ENCODE measurements at places on chromosomes 5 and 9.

GRCh38 chr9:27653246-27653645 is 80.0 kb upstream of the C9orf72 start:
- DNase-seq: no peak

GRCh38 chr9:74921737-74922136 is 31.0 kb downstream of the C9orf40 start:
- no peak for DNase-seq

GRCh38 chr5:36680066-36680465 is 73.7 kb downstream of the SLC1A3 start:
- no peak for DNase-seq

DNA sequence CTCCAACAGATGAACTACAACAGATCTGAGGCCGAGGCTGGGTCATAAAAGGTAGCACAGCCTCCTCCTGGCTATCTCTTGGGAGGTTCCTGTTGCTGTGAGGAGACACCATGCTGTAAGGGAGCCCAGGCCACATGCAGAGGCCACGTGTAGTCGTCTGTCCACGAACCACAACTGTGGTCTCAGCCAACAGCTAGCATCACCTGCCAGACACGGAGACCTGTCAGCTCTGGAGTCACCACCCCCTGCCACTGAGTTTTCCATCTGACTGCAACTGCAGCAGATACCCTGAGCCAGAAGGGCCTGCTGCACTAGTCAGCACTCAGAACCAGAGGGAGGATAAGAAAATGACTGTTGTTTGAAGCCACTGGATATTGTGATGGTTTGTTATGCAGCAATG is 12.7 kb upstream of the GOLM1 start:
- DNase-seq: no peak

DNA sequence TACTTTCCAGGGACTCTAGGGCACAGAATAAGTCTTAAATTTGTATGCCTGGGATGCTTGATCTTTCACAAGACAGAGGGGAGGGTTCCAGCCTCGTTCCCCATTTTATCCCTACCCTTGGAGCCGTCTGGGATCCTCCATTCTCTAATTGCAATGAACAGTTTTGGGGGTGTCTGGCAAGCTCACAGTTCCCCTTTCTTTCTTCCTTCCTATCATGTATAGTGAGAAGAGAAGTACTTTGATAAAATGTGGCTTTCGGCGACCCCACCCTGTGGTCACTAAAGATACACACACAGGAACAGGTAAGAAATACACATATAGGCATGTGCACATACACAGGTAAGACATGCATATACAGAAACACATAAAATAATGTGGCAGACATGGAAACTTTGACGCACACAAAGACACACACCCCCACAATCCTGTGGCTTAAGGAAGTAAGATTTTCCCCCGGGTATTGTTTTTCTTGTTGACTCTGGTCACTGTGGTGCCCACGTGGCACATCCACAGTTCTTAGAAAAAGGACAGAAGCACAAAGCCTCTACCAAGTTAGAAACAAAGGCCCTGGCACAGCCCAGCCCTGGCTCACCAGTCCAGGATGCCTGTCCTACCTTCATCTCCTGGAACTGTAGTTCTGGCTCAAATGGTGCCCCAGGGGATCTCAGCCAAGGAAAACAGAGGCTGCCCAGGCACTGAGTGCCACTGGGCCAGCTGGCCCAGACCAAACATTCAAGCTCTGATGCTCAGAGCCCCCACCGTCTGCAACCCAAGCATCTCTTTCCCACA is 6.3 kb upstream of the SMU1 start:
- no peak for DNase-seq

DNA sequence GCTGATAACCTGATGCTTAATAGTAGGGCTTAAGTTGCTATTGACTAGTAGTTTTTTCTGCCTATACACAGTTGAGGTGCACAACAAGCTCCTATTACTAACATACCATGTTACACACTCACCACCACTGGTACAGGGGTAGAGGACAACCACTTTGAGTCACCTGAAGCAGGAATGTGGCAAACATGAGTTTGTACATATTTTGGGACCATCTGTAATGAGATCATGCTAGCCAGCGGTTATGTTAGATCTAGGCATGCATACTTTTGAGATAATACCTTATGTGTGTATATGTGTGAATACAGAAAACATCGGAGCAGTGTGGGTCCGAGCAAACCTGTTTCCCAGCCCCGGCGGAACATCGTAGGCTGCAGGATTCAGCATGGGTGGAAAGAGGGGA is 72.8 kb upstream of the NXNL2 start:
- no peak for DNase-seq

GRCh38 chr9:21030389-21031035 is 928 bp downstream of the HACD4 start:
- no peak for DNase-seq

DNA sequence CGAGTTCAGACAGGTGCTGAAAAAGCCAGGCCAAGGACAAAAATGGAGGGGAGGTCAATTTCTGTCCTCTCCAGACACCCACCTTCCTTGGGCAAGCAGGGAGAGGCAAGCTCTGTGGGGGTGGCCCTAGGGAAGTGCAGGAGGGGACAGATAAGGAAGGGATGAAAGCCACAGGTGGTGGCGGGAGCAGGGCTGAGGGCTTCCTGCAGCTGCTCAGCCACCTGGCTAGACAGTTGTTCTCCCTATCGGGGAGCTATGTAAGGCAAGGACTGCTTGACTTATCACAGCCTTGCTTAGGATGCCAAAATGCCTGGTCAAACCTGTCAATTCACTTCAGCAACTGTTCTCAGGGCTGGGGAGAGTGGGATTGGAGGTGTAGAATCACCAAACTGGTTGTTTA is 266.1 kb downstream of the ZSWIM6 start:
- DNase-seq: no peak

DNA sequence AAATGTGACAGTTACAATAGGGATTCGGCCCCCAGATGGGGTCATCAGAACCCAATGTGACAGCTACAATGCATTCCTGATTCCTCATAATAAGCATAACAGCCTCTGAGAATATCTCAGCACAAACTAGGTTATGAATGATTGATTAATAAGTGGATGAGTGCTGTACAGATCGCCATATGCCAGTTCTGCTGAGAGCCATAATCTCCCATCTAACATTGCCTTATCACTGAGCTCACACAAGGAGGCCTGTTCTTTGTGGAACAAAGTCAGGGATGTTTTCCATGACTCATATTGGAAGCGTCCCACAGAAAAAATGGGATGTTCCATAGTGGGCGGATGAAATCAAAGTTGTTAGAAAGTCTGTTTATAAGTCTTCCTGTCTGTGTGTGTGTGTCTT is 89.6 kb downstream of the KIF4B start:
- no peak for DNase-seq

GRCh38 chr5:10710513-10711128 is 50.4 kb downstream of the DAP start:
- no peak for DNase-seq

Measured in right kidney (tissue), 9 donors.